Amniotic stem cell (primary cell): ENCODE measurements at places on chromosomes 5 and 9.

DNA sequence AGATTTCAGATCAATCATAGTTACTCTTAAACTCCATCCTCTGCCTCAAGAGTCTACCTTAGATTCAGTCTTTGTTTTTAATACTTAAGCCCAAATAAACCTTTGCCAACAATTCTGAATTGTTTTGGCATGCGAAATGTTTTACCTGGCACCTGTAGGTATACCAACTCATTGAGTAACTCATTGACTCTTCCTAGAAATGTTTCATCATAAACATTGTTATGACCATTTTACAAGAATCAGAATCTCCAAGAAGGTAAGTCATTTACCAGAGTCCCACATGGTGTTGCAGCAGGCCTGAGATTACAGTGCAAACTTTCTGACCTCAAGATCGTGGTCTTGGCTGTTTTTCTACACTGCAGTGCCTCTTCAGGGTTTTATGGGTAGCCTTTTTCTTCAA, 750.4 kb downstream of the BRINP1 start:
- no peak for DNase-seq

- DNase-seq: no peak
Measured at GRCh38 chr9:5863092-5863746, 27.5 kb upstream of the MLANA start.

DNA sequence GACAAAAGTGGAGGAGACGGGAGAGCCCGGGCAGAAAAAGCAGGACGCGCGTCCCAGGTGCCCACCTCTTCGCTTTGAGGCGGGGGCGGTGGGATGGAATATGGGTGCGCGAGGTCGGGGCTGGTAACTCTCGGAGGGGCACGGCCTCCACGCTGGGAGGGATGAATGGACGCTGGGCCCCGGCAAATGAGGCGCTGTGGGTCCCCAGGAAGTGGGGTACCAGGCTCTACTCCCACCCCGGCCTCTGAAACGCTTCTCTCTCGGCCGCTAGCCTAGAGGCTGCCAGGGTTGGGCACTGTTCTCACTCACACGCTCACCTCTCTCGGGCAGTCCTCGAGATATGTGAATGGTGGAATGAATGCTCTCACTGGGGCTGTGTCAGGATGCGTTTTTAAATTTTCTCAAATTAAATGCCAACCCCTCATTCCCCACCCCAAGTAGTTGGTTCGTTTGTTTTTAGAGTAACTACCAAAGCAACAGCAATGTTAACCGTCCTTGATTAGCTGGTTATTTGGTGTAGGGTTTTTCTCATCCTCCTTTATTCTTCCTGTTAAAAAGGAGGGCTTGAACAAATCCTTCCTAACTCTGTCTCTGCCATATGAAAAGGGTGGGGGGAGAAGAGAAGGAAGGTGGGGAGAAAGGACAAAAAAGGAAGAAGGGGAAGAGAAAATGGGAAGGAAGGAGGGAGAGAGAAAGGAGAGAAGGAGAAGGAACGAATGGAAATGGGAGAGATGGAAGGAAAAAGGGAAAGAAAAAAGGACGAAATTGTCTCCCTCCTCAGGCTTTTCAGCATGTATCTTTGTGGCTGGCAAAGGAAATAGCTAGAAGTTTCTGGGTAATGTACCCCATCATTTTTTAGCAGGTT, 1.3 kb upstream of the EBF1 start:
- no peak for DNase-seq

DNA sequence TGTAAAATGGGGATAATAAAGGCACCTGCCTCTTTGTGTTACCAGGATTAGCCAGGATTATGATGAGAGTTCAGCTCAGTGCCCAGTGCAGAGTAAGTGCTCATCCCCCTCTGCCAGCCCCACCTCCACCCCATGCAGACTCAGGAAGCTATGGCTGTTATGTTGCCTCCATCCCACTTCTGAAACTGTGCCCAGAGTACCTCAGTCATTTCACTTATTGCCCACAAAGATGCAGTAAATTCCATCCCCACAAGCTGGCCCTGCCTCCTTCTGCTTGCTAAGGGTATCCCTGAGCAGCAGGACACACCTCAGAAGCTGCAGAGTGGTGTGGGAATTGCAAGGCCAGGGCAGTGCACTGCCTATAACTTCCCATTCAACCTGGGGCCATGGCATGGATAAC, 415.1 kb downstream of the SPOCK1 start:
- DNase-seq: no peak

DNA sequence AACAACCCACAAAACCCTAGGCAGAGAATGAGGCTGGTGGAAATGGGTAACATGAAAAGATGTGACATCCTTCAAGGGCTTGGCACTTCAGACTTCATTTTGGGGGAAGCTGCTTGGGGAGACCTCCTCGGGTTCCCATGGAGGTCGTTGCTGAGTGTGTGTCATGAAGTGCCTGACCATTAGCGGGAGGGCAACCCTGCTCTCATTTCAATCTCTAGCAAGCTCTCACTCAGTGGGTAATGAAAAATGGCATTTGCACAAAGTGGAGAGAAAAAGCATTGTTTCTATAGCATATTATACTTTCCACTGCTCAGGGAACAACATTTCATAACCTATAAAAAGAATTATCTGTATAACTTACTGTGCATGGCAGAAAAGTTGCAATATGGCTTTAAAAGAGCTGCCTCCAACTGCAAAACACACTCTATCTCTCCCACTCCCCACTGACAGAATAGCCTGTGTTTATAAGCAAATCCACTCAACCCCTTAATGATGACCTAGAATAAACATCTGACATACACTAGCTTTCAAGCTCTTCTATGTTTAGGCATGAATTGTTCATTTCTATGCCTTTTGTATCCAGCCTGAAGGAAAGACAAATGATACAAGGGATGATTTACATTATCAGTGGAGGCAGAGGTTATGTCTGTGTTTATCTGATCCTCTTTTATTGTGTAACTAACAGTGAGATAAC, 357.2 kb downstream of the ZSWIM6 start:
- DNase-seq: no peak

GRCh38 chr5:78930721-78931120, 54.4 kb downstream of the ARSB start:
- DNase-seq: no peak

DNA sequence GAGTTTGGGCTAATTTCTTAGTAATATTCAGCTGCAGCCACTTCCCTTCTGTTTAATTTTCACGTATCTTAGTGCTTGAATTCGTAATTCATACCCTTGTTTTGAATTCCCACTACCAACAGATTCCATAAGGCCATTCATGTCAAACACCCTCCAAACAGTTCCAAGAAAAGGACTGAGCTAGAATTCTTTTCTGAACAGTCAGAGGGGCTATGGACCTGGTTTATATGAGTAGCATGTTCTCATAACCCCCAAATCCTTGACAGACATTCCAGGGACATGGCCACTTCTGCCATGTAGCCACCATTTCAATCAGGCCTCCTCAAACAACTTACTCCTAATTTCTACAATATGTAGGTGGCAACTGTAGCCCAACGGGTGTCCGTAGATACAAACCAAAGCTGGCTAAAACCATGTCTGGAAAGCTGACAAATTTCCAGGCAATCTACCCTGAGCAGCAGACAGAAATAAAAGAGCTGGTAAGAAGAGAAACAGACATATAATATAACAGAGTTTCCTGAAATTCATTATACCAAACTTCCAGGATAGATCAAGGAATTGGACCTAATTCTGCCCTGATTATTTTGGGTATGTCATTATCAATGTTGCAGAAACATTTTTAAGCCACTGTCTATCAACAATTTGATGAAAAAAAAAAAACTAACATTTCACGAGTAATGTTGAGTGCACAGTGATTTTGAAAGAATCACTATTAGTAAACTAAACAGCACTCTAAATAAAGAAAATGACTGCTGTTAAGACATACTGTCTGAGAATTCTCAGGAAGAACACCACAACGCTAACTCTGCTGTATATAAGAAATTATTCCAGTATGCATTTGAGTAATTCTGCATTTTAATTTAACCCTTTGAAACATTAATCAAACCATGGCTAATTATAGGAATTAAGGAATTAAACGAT, 40.7 kb downstream of the EBF1 start:
- DNase-seq: no peak

- no peak for DNase-seq
Measured at GRCh38 chr9:99052815-99053715, 51.8 kb upstream of the TGFBR1 start.

GRCh38 chr5:26727916-26728315, 310.5 kb downstream of the CDH9 start:
- DNase-seq: no peak

DNA sequence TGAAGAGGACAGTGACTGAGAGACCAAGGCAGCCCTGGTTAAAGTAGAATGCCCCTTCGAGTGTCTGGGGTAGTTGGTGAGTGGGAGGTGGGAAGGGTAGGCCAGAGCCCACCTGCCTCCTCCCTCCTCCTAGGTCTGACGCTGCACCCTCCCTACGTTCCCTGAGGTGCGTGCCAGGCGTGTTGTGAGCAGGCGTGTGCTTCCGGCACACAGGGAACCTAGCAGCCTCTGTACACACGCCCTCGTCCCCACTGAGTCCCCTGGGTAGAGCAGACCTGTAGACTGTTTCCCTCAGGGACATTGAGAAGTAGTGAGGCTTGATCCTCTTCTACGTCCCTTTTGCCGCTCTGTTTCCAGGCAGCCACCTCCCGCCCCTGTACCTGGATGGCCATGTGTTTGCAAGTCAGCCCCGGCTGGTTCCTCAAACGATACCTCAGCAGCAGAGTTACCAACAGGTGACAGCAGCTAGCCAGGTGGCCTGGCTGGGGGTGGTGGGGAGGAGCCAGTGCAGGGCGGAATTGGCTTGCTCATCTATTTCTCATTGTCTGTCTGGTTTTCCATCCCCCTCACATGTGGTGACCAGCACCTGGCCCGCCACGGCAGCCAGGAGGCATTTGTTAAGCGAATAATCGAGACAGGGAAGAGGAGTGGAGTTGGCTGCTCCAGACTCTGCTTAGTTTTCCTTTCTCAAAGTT, 16.8 kb upstream of the POMT1 start:
- DNase-seq: no peak

- DNase-seq: no peak
Measured at GRCh38 chr5:37881359-37881758, 41.5 kb upstream of the GDNF start.

GRCh38 chr5:133026664-133027153, 360 bp upstream of the ZCCHC10 start:
- DNase-seq: no peak

GRCh38 chr9:113602126-113603047, 138.9 kb downstream of the RGS3 start:
- no peak for DNase-seq

GRCh38 chr9:34590381-34591247, 1.1 kb upstream of the CNTFR start:
- DNase-seq: no peak

DNA sequence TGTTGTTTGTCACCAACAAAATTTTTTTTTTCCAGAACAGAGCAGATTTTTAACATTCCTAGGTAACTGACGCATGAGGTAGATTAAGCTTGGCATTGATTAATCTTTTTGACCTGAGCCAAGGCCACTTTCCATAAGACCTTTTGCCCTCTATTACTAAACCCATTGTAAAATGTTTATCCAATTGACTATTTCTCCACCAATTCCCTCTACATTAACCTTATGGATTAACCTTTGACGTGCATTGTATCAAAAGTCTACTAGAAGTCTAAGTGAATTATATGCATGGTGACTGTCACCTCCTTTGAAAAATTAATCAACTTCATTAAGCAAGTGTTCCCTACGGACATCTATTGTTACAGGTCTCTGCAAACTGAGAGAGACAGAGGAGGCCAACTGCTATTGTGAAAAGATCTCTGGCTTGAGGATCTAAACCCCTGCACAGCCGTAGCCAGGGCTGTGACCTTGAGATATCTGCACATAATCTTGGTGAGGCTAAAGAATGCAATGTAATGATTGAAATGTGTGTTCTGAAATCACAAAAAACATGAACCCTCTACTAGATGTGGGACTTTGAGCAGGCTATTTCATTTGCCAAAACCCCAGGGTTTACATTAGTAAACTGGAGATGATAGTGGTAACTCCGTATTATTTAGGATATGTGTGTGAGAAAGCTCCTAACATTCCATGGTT, 632.2 kb downstream of the TLR4 start:
- no peak for DNase-seq

- DNase-seq: peak; percentile 48
Measured at GRCh38 chr5:178940569-178941360, at the start of gene ZNF454. TSS of gene ZNF454 (plus strand) at chr5:178941198. CDS start at chr5:178942792, 1,594 bp downstream.

DNA sequence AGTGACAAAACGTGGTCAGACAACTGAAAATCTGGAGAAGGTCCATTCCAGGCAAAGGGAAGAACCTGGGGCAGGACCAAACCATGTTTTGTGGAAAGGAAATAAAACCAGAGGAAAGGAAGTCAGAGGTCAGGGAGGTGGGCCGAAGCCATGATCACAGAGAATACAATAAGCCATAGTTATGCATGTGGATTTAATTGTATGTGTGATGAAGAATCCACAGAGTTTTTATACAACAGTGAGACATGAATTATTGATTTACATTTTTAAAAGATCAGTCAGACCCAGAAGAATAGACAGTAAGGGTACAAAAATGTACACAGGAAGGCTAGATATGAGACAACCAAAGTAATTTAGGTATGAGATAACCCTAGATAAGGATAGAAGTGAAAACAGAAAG, 20.8 kb downstream of the TTC33 start:
- no peak for DNase-seq

DNA sequence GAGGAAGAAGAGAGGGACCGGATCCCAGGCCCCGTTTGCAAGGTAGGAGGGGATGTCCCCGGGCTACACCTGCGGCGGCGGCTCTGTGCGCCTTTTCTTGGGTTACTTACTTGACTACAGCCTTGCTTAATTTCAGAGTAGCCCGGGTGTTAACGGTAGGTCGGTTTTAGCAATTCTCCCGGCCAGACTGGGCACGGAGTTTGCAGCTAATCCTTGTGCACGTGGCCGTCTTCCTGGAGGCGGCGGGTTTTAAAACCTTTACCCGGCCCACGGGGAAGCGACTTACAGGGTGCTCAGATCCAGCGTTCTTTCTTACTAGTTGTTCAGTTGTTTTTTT, 313 bp downstream of the BRIX1 start:
- no peak for DNase-seq

GRCh38 chr5:21919414-21920022, 933.6 kb downstream of the CDH12 start:
- DNase-seq: peak; percentile 5

GRCh38 chr5:93151896-93152295, 429.1 kb downstream of the NR2F1-AS1 start:
- DNase-seq: no peak

DNA sequence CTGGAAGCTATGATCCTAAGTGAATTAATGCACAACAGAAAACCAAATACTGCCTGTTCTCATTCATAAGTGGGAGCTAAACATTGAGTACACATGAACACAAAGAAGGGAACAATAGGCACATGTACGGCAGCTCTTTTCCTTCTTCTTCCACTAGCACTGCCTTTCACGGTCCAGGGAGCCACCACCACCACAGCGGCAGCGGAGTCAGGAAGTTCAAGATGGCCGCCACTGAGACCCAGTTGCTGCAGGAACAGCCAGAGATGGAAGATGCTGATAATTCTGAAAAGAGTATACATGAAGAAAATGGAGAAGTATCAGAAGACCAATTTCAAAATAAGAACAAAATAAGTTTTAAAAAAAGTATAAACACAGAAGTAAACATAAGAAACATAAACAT, 39.5 kb upstream of the TNFSF15 start:
- DNase-seq: no peak
